ENCODE measurements at places on chromosomes 3 and 15. TPM values are rescaled to one million over a fixed set of nuclear protein-coding genes. Genes with fewer than 3 reads are reported as not detected.

CPLX3 gene
- not detected for total RNA-seq

TRPC1 gene
- 11.7 TPM for total RNA-seq

GRCh38 chr15:39887211-39887610, 32.9 kb downstream of the GPR176 start:
- H3K27ac ChIP-seq: no peak overlapping the region
- H3K27me3 ChIP-seq: peaks cover 3% of the 10 kb centered on the region
- H3K4me3 ChIP-seq: no peak overlapping the region
- no peaks in the 10 kb centered on the region for H3K4me1 ChIP-seq
- no peak for DNase-seq

ERICH6 gene
- not detected for total RNA-seq

GRCh38 chr3:36164400-36164799, 215.9 kb upstream of the STAC start:
- H3K4me3 ChIP-seq: no peak overlapping the region
- no peak overlapping the region for H3K27ac ChIP-seq
- peaks cover 36% of the 10 kb centered on the region for H3K27me3 ChIP-seq
- no peaks in the 10 kb centered on the region for H3K4me1 ChIP-seq

DGKG gene
- 11.6 TPM for total RNA-seq

DNA sequence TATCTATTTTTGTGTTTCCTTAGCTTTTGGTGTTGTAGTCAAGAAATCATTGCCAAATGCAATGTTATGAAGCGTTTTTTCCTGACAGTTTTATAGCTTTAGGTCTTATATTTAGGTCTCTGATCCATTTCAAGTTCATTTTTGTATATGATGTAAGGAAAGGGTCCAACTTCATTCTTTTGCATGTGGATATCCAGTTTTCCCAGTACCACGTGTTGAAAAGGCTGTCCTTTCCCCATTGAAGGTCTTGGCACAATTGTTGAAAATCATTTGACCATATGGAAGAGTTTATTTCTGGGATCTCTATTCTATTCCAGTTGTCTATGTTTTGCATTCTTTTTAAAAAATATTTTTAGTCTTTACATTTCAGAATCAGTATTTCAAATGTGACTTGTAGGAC, 14.6 kb upstream of the SNRPN start:
- no peaks in the 10 kb centered on the region for H3K27me3 ChIP-seq
- no peak overlapping the region for H3K27ac ChIP-seq
- no peak for DNase-seq
- no peaks in the 10 kb centered on the region for H3K4me1 ChIP-seq
- no peaks in the 10 kb centered on the region for H3K36me3 ChIP-seq

TIPARP gene
- 48.1 TPM for total RNA-seq

GRCh38 chr3:20334842-20335241, 148.8 kb upstream of the SGO1 start:
- H3K4me3 ChIP-seq: no peak overlapping the region
- no peak for DNase-seq
- no peak overlapping the region for H3K27ac ChIP-seq
- no peaks in the 10 kb centered on the region for H3K36me3 ChIP-seq

DNA sequence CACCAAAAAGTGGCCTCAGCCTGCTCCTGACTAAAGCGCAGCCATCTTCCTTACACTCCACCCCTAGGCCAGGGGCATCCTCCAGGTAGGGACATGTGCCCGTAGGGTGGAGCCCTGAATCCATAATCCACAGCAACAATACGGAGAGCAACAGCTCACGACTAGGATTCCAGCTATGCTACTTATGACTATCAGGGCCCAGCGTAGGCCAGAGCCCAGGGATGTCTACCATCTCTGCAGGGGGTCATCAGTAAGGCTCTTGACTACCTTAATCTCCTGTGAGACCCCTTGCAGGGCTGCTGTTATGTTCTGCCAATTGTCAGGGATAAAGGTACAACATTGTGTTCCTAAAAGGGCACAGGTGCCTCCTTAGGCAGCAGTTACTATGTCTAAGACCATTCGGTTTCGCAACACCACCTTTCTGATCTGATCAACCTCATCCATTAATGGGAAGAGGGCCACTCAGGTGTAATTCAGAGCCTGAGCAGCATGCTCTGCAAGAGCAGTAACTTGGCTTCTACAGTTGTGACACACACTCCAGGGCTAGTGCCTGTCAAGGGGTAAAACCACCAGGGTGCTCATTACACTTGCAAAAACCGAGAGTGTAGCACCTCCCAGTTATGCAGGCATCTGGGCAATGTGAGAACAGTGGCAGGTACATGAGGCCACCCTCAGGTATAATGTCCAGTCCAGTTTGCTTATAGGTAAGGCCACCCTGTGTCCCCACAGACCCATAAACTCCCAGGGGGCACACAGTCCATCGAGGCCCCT, 11.0 kb downstream of the CCRL2 start:
- H3K27ac ChIP-seq: no peak overlapping the region
- H3K4me1 ChIP-seq: peaks cover 9% of the 10 kb centered on the region
- no peaks in the 10 kb centered on the region for H3K27me3 ChIP-seq
- no peaks in the 10 kb centered on the region for H3K36me3 ChIP-seq
- H3K4me3 ChIP-seq: no peak overlapping the region
- no peak for DNase-seq

DNA sequence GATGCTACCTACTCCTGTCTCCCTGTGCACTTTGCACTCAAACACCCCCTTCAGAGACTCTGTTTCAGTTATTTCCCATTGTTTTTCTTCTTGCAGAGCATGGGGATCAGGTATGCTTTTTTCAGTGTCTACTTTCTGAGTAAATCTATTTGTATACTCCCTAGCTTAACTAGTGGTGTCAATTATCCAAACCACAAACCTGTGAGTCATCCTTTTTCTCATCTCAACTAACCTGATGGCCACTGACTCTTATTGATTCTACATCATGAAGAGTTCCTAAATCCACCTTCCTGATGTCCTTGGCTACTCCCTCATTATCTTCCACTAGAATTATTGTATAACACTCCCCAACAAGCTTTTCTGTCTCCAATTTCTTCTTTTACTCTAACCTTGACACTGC, 68.0 kb downstream of the DIPK2A start:
- no peak for DNase-seq
- H3K36me3 ChIP-seq: no peaks in the 10 kb centered on the region
- H3K4me3 ChIP-seq: no peak overlapping the region
- H3K27me3 ChIP-seq: no peaks in the 10 kb centered on the region
- no peaks in the 10 kb centered on the region for H3K4me1 ChIP-seq
- no peak overlapping the region for H3K27ac ChIP-seq

CORO2B gene
- 3.9 TPM for total RNA-seq

DNA sequence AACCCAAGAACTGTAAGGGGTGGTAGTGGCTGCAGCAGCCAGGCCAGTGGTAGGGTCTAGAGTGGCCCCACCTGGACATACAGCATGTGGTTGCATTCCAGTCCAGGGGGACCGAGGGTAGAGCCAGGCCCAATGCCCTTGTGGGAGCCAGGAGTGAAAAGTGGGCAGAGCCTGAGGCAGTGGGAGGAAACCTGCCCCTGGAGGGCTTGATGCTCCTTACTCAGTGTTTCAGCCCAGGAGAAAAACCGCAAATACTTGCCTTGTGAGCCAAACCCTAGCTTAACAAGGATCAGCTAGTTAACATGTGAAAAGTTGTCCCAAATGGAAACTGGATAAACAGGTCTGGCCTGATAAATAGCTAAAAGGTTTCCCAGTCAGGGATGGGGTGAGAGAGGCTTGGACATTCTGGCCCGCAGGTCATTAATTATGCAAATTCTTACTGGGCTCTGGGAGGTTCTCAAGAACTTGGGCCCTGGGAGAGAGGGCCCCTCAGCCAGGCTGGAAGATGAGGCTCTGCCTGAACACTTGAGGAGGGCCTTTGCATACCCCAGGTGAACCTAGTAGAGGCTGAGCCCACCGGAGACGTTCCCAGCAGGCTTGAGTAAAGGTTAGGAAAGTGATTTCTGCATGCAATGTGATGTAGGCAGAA, 222.1 kb downstream of the THSD4 start:
- no peaks in the 10 kb centered on the region for H3K27me3 ChIP-seq
- no peak for DNase-seq
- H3K4me3 ChIP-seq: peak overlapping the region; percentile 60

DNA sequence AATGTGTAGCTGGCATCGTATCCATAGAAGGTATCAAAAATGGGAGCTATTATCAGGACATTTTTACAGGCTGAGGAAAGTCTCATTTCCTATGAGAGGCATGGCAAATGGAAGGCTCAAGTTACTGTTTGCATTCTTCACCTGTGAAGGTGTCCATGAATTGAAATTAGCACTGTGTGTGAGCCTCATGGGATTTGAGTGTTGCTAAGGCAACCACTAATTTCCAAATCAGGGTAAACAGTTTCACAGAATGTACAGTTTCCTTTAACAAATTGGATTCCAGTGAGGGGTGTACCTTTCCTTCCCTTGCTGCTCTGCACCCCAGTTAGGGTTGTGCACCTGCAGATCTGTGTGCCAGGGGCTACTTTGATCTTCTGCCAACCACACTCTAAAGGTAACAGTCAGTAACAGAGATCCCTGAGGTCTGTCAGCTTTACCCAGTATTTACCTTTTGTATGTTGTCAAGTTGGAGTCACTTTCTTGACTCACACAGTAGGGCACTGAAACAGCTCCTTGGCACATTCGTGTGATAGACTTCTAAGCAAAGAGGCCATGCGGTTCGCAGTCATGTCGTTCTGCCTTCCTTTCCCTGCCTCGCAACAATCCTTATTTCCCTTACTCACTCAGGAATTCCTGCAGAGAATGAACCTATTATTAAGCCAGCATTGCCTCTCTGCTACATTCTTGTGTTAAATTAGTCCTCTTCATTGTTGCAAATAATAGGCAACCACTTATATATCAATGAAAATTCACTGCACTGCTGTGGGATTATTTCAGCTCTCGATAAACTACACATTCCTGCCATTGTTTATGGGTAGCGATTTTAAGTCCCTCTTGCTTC, 129.8 kb upstream of the GBE1 start:
- H3K4me1 ChIP-seq: no peaks in the 10 kb centered on the region
- DNase-seq: no peak
- H3K4me3 ChIP-seq: no peak overlapping the region

DNA sequence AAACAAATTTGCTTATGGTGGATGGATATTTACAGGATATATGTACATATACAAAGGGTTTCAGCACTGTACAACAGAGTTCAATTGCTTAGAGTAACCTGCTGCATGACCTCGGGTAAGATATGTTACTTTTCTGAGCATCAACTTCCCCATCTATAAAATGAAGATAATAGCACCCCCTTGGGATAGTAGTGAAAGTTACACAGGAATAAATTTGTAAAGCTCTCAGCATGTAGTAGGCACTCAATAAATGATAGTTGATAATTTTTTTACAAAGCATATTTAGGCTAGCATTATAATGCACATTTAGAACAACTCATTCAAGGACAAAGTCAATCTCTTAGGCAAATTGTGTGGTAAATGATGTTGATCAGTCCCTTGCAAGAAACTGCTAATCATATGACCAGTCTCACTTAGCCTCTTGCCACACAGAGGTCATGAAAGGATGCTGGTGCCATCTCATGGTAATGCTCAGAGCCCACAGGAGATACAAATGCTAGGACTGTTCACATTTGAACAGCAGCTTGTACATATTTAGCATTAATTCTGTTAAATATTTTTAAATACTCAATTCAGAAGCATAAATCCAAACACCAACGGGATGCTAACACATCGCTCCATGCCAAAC, 123.9 kb downstream of the MAGI1 start:
- peaks cover 8% of the 10 kb centered on the region for H3K36me3 ChIP-seq
- no peak overlapping the region for H3K4me3 ChIP-seq
- no peak overlapping the region for H3K27ac ChIP-seq
- H3K4me1 ChIP-seq: peaks cover 5% of the 10 kb centered on the region

TTBK2 gene
- 16.1 TPM for total RNA-seq

- peaks cover 16% of the 10 kb centered on the region for H3K4me1 ChIP-seq
- peak overlapping the region; percentile 28 for H3K4me3 ChIP-seq
- H3K27ac ChIP-seq: no peak overlapping the region
- no peak for DNase-seq
- H3K36me3 ChIP-seq: no peaks in the 10 kb centered on the region
Observed at GRCh38 chr3:52004163-52004787, 8.6 kb upstream of the RPL29 start.

ERC2 gene
- 6.1 TPM for total RNA-seq

DNA sequence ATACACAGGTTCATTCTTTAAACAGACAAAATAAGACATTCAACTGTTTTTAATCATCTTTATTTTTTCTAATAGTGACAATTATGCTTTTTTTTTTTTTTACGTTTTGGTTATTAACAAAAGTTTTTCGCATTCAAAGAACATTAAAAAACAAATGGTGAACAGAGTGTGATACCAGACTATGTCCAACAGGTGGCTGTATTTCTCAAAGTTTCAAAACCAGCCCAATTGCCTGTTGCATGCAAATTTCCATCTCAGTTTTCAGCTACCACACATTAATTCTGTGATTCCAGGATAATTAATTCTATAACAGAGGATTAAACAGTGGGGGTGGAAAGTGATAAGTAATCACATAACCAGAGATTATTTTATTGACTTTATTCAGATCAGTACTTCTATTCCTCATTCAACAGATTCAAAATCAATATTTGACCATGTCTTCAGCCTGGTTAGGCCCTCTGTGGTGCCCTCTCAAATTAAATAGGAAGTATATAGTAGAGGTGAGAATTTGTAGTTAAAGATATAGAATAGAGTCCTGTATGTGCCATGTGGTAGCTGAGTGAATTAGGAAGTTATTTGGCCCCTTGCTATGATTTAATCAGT, 122.2 kb upstream of the DCBLD2 start:
- H3K36me3 ChIP-seq: no peaks in the 10 kb centered on the region
- no peak overlapping the region for H3K27ac ChIP-seq
- no peaks in the 10 kb centered on the region for H3K4me1 ChIP-seq

TXNRD3 gene
- 14.6 TPM for total RNA-seq

- DNase-seq: no peak
- H3K4me1 ChIP-seq: peaks cover 22% of the 10 kb centered on the region
- H3K4me3 ChIP-seq: peak overlapping the region; percentile 84
- H3K27ac ChIP-seq: no peak overlapping the region
Observed at GRCh38 chr3:138948371-138949001, 1.5 kb downstream of the FOXL2NB start.

- no peak for DNase-seq
- no peaks in the 10 kb centered on the region for H3K27me3 ChIP-seq
- peaks cover 8% of the 10 kb centered on the region for H3K4me1 ChIP-seq
- H3K4me3 ChIP-seq: no peak overlapping the region
- H3K27ac ChIP-seq: no peak overlapping the region
Observed at GRCh38 chr3:186998937-186999368, 68.6 kb downstream of the ST6GAL1 start.

DNA sequence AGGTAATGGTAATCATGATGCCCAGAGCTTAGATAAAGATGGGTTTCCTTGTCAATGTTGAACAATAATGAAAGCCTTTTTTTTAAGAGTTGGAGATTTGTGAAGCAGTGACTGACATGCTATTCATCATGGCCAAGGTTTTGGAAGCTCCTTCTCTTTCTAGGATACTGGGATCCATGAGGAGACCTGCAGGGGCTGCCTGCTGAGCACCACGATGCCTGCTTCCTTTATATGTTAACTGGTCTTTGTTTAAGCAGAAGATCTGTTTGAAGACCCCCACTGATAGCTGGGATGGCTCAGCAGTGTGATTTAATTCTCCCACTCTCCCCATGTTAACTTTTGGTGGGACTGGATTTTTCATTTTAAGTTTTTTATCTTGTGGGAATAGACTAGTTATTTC, 15.8 kb downstream of the RBP1 start:
- H3K27me3 ChIP-seq: no peaks in the 10 kb centered on the region
- peak; percentile 7 for DNase-seq
- peaks cover 39% of the 10 kb centered on the region for H3K36me3 ChIP-seq
- H3K4me3 ChIP-seq: no peak overlapping the region
- H3K4me1 ChIP-seq: peaks cover 38% of the 10 kb centered on the region

All from type B pancreatic cell (in vitro differentiated cells).